Renal cortical epithelial cell (primary cell): ENCODE measurements at places on chromosomes 1 and 21. TPM values are rescaled to one million over a fixed set of nuclear protein-coding genes. Genes with fewer than 3 reads are reported as not detected.

Gene ARMH1
- 6.7 TPM in 1 of 2 replicates, not detected in the other for total RNA-seq

DNA sequence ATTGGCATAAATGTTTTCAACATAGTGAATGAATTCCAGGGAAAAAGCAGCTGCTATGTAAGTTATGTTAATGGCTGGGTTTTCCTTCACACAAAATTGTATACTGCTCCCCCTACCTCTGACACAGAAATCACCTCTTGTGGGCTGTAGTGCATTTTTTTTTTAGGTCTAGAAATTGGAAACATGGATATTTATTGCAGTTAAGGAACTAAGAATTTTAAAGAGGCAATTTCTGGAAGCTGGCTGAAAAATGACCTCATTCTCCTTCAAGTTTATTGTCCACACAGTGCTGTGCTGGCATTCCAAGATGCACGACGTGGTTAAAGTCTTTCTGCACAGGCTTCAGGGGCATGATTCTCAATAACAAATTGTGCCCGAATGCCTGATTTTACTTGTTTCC lies 1424.2 kb downstream of the MRPL39 start:
- DNase-seq: no peak

DNA sequence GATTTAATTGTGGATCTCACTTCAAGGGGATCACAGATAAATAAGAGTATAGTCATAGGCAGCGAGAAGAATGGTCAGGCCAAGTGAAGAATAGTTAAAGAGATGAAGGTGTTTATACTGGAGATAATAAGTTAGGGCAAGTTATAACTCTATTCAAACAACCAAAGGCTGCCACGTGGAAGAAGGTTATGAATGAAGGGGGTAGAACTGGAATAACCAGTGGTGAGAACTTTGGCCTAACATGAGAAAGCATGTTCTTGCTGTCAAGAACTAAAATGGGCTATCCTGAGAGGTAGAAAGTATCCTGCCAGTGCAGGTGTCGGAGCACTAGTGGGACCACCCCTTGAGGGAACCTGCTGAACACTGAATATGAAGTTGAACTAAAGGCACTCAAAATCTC lies 49.6 kb upstream of the EDEM3 start:
- DNase-seq: no peak

GRCh38 chr1:13829152-13829769 lies 129.3 kb downstream of the PRDM2 start:
- DNase-seq: no peak

DNA sequence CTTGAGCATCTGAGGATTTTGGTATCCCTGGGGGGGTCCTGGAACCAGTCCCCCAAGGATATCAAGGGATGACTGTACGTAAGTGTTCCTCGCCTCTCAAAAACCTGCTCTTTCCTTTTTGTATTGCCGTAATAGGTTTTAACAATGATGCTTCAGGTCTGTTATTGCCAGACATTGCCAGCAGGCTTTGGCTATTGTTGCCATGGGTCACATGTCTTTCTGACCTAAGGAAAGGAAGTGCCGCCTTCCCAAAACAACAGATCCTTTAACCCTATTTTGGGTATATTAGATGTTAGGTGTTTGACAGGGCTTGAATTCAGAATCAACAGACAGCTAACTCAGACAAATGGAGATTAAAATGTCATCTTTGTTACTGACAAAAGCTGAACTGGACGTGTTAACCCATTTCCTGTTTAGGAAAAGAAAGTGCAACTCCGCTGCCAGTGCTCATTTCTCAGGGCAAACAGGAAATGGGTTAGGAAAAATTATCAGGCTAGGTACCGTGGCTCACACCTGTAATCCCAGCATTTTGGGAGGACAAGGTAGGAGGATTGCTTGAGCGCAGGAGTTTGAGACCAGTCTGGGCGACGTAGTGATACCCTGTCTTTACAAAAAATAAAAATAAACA lies 12.4 kb upstream of the PRPF38B start:
- DNase-seq: no peak

- no peak for DNase-seq
Measured at GRCh38 chr1:244876228-244876910, 12.0 kb upstream of the HNRNPU start.
